ENCODE measurements at places on chromosomes 6 and 20.
A peak's percentile ranks its signal among the peaks of the same experiment; 100 is the strongest.

- DNase-seq, result no peak
These were observed 87.5 kb upstream of the TOP1 start for GRCh38 chr20:40941133-40941610.

- DNase-seq, result no peak
These were observed 88.3 kb downstream of the TAF4 start for GRCh38 chr20:61977419-61977786.

DNA sequence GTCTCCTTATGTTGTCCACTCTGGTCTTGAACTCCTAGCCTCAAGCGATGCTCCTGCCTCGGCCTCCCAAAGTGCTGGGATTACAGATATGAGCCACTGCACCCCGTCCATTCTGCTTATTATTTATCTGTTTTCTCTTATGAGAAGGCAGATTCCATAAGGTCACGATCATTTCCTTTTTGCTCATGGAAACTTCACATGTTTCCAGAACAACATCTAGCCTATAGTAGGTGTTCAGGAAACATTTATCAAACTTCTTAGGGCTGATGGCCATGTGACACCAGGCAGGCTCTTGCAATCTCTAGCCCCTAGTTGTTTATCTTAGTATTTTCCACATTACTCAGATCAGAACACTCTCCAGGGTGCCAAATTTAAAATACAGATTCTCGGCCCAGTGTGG is 61.2 kb downstream of the ZFP64 start:
- no peak for DNase-seq

GRCh38 chr6:22838345-22838744 is 269.0 kb downstream of the HDGFL1 start:
- DNase-seq, result no peak

GRCh38 chr6:14695579-14695978 is 550.3 kb upstream of the JARID2 start:
- DNase-seq, result no peak

GRCh38 chr6:134870677-134871498 is 79.0 kb downstream of the ALDH8A1 start:
- no peak for DNase-seq

DNA sequence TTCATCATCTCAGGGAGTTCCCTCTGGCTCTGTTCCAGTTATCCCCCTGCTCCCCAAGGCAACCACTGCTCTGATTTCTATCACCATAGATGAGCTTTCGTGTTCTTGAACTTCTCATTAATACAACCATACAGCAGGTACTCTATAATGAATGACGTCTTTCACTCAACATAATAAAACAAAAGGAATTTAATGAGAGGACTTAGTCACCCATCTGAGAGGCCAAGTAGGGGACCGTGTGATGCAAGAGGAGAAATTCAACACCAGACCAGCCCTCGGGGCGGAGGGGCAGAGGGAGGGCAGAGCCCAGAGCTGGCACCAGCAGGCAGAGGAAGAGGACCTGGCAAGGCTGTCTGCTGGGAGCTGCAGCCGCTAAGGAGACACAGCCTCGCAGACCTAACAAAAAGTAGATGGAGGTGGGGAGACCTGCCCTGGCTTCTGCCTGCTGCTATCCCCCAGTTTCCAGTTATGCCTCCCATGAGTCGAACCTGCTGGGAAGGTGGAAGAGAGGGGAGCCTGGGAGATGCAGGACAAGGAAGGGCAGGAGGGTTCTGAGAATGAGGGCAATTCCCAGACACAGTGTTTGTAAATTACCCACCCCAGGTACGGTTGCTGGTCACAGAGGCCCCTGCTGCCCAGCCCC is 13.8 kb downstream of the CCN5 start:
- DNase-seq, result peak; percentile 88

DNA sequence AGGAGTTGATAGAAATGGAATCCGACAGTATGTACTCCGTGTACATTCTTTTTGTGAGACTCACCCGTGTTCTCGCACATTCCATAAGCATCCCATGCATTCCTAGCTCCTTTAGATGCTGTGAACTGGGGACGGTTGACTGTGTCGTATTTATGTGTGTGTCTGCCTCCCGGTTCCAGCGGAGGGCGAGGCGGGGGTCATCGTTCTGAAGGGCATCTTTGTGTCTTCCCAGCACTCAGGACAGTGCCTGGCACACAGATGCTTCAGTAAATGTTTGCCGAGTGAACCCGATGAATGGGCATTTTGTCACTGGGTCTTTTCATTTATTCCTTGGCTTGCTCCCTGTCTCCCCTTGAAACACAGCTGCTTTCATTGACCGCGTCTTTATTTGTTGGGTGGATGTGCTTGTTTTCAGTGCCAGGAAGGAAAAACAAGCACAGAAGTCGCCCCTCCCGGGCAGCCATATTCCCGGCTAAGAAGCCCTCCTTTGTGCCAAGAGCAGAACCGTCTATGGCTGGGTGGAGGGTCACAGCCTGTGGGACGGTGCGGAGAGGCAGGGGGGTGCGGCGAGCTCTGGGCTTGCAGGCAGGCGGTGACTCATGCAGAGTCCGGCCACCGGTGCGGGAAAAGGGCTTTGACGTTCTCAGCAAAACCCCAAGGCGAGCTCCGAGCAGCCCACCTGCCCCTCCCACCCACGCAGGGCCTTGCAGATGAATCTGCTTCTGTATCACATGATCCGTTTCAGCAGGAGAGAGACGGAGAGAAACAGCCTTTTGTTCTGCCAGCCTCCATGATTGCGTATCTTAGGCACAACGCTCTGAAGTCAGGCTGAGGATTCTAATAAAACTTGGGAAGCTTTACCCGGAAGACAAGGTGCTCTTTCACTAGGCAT is 11.2 kb upstream of the PSMG4 start:
- no peak for DNase-seq

DNA sequence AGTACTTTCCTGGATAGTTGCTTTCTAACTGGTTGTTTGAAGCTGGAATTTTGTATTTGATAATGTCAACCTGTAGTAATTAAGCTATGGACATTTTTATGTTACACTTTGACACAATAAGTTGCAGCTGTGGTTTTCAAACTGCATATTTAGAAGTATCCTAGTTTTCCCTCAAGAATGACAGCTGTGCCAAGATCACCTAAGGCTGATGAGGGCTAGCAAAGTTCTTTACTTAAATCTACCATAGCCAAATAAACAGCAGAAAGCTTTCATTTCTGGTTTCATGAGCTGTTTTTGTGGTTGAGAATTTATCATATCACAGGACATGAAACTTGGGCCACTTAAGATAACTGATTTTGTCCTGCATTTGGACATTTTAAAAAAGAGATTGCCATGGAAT is 30.6 kb downstream of the FAM229B start:
- no peak for DNase-seq

- peak; percentile 73 for DNase-seq
These were observed 243.7 kb downstream of the ARID1B start for GRCh38 chr6:157020881-157021343.

DNA sequence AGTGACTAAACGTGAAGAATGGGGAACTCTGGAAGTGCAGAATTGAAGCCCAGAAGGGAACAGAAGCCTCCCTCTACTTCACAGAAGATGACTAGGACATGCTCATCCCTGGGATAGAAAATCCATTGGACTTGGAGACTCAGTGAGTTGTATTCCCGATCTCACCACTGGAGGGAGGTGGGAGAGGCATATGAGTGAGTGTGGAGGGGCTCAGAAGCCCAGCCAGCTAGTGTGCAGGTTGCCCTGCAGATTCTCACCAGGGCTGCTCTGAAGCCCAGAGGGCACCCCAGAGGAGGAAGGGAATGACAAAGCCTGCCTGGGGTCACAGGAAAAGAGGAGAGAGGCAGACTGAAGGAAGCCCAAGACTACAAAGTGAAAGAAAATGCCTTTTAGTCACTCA is 42.1 kb upstream of the HLA-E start:
- DNase-seq, result no peak

- no peak for DNase-seq
These were observed 99.9 kb downstream of the CAP2 start for GRCh38 chr6:17493286-17493685.

DNA sequence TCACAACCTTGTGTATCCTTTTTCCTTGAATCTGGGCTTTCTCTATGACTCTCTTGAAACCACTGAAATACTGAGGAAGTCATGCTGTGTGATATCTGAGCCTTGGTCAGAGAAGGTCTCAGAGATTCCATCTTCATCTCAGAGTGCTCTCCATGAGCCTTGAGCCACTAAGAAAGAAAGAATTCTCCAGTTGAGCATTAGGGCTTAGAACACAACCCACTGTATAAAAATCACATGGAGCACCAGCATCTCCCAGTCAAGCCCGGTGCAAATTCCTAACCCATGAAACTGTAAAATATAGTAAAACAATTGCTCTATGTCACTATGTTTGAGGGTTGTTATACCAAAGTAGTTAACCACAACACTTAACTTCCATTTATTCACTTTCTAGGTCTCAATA is 181.4 kb downstream of the MOXD1 start:
- no peak for DNase-seq

DNA sequence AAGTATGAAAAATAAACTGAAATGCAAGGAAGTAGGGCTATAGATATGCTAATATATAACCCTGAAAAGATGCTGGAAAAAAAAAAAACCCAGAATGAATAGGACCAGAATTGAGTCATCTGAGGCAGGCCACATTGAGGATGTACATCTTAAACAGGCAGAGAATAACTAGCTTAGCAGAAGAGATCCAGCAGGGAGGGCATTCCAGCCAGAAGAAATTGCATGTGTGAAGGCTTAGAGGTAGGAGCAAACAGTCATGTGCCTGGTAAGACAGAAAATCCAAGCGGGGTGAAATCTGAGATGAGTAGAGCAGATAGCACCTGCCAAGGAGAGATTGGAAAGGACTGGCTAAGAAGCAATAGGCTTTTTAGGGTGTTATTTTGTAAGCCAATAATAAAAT is 2.6 kb downstream of the COL19A1 start:
- no peak for DNase-seq

- no peak for DNase-seq
These were observed 40.3 kb upstream of the SMIM29 start for GRCh38 chr6:34289137-34289536.

DNA sequence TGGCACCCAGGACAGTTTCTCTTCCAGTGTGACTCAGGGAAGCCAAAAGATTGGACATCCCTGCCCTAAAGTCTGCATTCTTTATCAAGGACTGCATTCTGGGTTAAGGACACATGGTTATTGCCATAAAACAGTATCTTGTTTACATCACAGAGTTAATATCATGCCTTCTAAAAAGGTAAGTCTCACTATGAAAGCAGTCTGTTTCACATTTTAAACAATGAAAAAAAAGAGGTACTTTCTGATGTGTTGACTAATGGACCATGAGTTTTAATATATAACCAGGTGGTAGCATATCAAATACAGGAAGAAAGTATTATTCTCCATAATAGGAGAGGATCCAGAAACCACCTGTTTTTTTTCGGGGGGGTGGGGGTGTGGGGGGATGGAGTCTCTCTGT is 93.7 kb downstream of the TIAM2 start:
- DNase-seq, result no peak

DNA sequence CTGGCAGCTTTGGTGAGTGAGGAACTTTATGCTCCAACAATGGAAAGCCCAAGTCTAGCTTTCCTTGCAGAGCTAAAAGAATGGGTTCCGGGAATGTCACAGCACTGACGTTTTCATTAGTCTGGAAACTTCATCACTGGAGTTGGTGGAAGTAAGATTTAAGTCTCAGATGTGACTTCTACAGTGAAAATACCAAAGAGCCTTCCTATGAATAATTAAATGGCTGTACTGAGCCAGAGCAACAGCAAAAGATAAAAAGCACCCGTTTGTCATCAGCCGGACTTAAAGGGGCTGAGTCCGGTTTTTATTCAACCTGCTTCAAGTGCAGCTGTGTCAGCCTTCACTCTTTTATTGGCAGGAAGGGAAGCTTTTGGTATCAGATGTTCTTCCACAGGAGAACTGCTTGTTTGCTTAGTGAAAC is 46.5 kb upstream of the SHLD1 start:
- peak; percentile 22 for DNase-seq

DNA sequence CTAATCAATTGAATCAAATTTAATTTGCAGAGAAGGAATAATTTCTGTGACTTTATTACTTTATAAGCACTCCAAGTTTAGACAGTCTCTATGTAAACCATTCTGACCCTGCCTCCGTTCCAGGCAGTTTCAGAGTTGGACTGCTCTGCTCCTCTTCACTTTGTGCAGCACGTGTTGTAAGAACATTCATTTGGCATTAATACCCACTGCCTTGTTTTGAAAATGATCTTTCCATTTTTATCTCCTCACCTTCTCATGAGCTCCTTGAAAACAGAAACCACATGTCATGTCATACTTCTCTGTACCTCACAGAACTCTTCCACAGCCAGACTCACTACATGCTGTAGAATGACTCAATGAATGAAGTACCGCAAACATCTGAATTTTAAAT is 25.5 kb downstream of the SLC22A1 start:
- DNase-seq, result no peak

DNA sequence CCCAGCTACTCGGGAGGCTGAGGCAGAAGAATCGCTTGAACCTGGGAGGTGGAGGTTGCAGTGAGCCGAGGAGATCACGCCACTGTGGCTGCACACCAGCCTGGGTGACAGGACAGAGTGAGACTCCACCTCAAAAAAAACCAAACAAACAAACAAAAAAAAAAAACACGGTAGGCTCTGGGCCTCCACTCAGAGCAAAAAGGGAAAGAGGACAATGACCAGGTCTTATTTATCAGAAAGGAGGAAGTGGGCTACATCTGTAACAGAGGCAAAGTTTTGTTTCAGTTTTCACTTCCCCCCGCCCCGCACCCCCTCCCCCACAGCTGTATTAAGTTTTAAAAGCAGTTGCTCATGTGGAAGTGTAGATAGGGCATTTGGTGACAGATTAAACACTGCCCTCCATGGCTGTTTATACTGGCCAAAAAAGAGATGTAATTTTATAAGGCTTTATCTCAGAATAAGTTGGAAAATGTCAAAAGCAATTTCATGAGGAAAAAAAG is 114.6 kb downstream of the RCAN2 start:
- DNase-seq, result no peak

DNA sequence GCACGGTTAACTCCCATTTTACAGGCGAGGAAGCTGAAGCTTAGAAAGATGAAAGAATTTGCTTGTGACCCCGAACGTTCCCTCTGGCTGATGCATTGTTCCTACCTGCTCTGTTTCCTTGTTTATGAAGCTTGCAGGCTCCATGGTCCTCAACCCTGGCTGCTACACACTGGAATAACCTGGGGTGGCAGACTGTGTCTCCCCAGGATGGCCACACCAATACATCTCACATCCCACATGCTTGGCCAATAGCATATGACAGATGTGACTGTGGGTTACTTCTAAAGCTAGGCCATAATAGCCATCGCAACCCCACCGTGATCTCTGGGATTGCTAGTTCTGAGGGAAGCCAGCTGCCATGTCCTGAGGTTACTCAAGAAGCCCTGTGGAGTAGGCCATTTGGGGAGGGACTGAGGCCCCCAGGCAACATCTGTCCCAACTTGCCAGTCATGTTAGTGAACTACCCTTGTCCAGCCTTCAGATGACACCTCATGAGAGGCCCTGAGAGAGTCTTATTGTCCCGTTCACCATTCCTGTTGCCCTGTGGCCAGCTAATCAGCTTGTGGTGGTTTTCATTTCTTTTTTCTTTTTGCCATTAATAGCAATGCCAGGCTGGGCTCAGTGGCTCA is 6.7 kb upstream of the FAM110A start:
- no peak for DNase-seq

- no peak for DNase-seq
These were observed 27.3 kb downstream of the FNDC1 start for GRCh38 chr6:159196430-159196975.
